Natural killer cell (primary cell): ENCODE measurements at places on chromosomes 7 and 10.

DNA sequence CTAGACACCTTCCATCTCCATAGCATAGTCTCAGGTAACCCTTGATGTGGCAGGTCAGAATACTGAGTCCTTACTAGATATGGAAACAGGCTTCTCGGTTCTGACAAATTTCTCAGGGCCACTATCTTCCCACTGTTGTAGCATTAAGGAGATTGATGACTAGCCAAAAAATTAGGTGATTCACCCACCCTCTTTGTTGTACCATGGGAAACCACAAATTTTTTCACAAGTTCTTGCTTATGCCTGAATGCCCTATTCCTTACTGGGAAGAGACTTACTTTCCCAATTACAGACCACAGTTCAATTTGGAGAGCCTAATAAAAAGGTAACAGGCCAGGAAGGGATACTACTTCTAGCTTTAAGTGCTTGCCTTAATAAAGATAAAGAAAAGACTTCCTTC, 948.8 kb downstream of the GRM8 start:
- no peak overlapping the region for H3K27ac ChIP-seq
- no peak for DNase-seq
- no peaks in the 10 kb centered on the region for H3K27me3 ChIP-seq

DNA sequence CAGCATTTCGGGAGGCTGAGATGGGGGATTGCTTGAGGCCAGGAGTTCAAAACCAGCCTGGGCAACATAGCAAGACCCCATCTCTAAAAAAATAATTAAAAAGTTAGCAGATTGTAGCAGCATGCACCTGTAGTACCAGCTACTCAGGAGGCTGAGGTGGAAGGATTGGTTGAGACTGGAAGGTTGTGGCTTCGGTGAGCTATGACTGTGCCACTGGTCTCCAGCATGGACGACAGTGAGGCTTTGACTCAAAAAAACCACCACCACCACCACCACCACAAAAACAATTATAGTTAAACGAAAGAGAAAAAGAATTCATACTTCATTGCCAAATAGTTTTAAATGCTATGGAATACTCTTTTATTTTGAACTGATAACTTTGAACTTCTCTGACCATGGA, 63.4 kb downstream of the VTI1A start:
- peaks cover 3% of the 10 kb centered on the region for H3K4me1 ChIP-seq
- DNase-seq = no peak
- H3K27ac ChIP-seq = no peak overlapping the region
- no peak overlapping the region for H3K4me3 ChIP-seq
- H3K36me3 ChIP-seq = no peaks in the 10 kb centered on the region
- no peaks in the 10 kb centered on the region for H3K27me3 ChIP-seq

GRCh38 chr7:70704831-70705346, 427.1 kb upstream of the GALNT17 start:
- no peak overlapping the region for H3K4me3 ChIP-seq
- no peak overlapping the region for H3K27ac ChIP-seq
- H3K36me3 ChIP-seq = peaks cover 6% of the 10 kb centered on the region
- DNase-seq = no peak
- peaks cover 6% of the 10 kb centered on the region for H3K4me1 ChIP-seq
- H3K27me3 ChIP-seq = no peaks in the 10 kb centered on the region

DNA sequence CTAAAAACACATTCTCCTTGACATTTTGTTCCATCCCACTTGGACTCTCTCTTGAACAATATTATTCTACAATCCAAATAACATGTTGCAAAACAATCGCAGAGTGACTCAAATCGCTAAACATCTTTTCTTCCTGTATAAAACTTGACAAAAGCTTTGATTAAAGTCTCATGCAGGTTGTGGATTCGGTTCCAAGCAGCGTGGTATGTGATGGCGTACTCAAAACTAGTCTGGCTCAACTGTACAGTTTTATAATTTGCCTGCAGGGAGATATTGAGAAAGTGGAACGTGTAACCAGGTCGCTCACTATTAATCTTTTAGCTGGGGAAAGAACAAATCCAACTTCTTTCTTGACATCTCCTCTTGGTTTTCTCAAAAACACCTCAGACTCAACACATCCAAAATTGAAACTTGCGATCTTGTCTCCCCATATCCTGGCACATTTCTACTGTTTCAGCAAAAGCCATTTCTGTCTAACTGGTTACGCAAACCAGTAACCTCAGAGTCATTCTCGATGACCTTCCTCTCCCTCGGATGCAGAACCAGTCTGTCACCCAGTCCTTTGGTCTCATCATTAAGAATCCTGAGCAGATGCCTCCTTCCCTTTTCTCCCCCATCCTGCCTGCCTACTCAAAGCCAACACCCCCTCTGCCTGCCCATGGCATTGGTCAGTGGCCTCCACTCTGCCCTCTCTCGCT, 100.1 kb downstream of the CACNB2 start:
- H3K4me3 ChIP-seq = no peak overlapping the region
- no peak overlapping the region for H3K27ac ChIP-seq
- DNase-seq = no peak
- H3K4me1 ChIP-seq = no peaks in the 10 kb centered on the region
- H3K36me3 ChIP-seq = no peaks in the 10 kb centered on the region
- H3K27me3 ChIP-seq = no peaks in the 10 kb centered on the region

GRCh38 chr7:2971914-2972834, 71.5 kb downstream of the CARD11 start:
- no peak for DNase-seq
- peak overlapping the region; percentile 39 for H3K27ac ChIP-seq
- H3K4me3 ChIP-seq = no peak overlapping the region
- H3K27me3 ChIP-seq = no peaks in the 10 kb centered on the region
- H3K36me3 ChIP-seq = peaks cover 21% of the 10 kb centered on the region
